ENCODE measurements at places on chromosomes 2 and 18.
A peak's percentile ranks its signal among the peaks of the same experiment; 100 is the strongest.

- DNase-seq, result no peak
These were observed at the start of gene GALNT3 for GRCh38 chr2:165793779-165794535. GALNT3 (minus strand) TSS chr2:165794247; CDS start chr2:165770700, 23,547 bp downstream.

- peak; percentile 53 for DNase-seq
These were observed 41.5 kb upstream of the CAB39 start for GRCh38 chr2:230671117-230671516.

DNA sequence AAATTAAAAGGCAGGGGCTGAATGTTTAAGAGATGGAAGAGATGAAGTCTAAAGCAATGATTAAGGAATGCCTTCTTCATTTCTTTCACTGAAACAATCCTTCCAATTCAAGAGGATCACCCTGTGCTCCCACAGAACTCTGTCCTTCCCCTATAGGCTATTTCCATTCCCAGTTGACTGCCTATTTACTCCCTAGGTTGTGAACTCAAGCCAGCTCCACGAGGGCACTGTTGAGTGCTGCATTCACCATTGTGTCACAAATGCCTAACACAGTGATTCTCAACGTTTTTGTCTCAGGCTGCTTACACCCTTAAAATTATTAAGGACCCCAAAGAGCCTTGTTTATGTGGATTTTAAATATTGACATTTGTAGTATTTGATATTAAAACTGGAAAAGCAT, 112.4 kb downstream of the AOX1 start:
- no peak for DNase-seq

DNA sequence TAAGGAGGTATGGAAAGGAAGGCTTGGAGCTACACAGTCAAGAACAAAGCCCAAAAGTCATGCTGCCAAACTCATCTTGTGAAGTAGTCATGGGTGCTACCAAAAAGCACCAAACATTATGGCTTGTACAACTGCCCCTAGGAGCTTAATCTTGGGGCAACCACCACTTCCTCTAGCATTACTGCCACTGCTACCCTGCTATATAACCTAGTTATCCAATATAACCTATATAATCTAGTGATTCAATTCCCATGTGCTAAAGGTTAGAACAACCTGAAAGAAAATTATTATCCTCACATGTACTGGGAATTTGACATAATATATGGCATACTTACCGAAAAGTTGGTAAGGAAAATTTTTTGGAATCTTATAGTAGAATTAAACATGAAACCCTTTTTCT, 102.6 kb upstream of the RBBP8 start:
- DNase-seq, result no peak

DNA sequence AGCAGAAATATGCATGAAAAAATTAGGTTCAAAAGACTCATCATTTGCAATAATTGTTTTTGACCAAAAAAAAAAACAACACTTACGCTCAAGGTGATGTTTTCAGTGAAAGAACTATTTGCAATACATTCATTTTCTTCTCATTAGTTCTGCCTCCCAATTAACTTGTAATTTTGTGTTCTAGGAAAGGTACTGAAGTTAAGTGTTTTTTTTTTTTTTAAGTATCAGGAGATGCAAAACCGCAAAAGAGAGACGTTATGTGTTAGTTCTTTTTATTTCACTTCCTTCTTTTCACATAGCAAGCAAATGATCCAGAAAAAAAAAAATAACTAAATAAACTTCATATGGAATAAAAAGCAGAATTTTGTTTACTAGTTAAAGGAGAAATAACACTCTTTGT, 735.2 kb upstream of the GCFC2 start:
- DNase-seq, result no peak

DNA sequence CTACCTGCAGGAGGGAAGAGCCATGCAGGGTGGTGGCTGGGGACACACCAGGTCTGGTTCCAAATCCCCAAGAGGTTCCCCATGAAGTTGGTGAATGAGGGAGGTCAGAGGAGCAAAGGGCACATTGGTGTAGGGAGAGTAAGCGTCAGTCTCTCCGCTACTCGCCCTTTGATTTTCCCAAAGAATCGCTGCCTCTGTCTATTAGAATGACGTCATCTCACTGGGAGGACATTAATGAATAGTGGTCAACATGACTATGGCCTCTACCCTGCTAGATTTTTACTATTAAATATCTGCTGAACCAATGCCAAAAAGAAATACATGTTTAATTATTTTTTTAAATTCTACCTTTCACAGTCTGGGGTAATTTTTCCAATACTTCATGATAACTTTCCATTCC, 109.6 kb upstream of the SNTG2 start:
- no peak for DNase-seq
